Mesothelial cell of epicardium (in vitro differentiated cells): ENCODE measurements at places on chromosomes 2 and 18.

GRCh38 chr2:33696234-33696633 is 97.1 kb upstream of the FAM98A start:
- DNase-seq, result no peak

DNA sequence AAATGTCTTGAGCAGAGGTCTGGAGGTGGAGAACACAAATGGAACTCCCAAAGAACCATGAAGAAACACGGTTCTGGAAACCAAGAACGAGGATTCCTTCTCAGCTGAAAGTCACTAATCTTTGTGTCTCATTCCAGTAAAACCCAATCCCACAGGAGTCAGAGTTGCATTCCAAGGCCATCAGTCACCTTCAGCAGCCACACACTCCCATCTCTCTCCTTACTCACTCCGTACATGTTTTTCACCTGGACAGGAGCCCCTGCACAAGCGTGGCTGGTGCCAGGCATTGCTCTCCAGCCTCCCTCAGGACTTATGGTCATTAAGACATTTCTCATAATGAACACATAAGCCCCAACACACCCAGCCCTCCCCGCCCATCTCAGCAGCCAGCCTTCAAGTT is 175.4 kb upstream of the SIX2 start:
- DNase-seq, result no peak

DNA sequence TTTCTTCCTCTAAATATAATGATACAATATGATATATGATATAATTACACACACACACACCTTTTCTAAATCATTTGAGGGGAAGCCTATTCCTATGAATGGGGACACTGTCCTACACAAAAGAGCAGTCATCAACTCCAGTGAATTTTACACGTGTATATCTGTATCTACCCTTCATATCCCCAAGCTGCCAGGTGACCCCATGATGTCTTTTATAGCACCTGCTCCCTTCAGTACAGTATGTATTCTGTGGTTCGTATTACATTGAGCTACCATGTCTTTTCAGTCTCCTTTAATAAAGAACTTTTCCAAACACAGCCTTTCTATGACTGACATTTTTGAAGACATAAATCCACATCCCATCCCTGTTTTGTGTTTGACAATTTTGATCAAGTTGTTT is 19.0 kb downstream of the TBC1D8 start:
- no peak for DNase-seq

GRCh38 chr2:238055841-238056240 is 5.0 kb upstream of the SCLY start:
- no peak for DNase-seq

- DNase-seq, result no peak
Observed at GRCh38 chr2:177554365-177554764, 161.8 kb downstream of the AGPS start.

DNA sequence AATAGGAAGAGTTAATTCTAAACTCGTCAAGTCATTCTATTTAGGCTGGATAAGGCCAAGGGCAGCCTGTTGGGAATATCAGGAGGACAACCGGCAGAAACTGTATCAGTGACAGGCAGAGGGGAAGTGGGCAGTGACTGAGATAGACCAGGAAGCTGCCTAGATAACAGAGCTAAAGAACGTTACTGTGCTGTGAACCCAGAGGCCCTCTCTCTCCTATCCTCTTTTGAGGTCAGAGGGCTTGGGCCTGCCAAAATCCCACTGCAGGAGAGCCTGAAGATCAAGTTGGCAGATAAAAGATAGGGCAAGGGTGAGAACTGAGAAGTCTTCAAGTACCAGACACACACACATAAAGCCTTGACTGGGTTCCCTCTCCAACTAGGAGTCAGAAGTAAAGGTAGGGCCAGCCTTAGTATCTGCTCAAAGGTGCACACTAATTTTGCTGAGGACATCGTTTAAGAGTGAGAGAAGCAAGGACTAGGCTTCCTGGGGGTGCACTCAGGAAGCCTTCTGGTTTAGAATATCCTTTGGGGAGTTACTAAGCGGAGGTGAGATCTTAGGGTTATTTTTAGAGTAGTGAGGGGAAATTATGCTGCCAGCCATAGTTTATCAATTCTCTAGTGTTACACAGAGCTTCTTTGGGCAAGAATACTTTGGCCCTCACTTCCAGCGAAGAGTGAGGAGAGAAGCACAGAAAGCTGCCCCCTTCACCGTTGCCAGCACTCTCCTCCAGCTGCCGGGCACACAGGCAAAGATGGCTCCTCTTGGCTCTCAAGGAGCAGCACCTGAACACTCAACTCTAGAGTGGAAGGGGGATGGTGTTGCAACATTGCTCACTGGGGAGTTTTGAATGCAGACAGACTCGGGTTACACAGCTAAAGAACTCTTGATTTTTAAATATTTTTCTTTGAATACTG is 9.8 kb downstream of the CAVIN2 start:
- DNase-seq, result no peak

DNA sequence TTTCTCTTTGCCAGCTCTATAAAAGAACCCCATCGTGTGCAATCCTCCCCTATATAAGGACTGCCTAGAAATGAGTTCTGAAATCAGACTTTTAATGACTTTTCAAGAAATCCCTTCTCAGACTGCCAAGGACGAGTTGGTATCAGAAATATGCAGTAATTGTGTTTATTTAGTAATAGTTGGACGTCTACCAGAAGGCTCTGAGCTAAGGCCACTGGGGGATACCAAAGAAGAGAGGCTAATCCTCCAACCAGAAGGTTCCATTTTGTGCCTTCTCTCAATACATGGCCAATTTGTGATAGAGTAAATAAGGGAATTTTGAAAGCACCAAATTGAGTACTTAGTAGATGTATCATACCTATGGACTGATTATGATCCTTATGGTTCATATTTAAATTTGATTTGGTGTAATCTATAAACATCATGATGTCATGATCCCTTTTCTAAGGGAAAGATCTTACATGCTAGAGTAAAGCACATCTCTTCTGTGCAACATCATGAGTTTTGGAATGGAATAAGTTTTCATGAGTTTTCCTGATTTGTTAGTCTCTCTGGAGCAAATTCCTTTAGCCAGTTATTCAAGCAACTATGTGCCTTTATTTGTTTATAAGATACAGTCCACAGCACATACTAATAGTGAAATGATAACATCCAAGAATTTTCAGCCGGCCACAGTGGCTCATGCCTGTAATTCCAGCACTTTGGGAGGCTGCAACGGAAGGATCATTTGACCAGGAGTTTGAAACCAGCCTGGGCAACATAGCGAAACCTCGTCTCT is 82.2 kb upstream of the LTBP1 start:
- no peak for DNase-seq

DNA sequence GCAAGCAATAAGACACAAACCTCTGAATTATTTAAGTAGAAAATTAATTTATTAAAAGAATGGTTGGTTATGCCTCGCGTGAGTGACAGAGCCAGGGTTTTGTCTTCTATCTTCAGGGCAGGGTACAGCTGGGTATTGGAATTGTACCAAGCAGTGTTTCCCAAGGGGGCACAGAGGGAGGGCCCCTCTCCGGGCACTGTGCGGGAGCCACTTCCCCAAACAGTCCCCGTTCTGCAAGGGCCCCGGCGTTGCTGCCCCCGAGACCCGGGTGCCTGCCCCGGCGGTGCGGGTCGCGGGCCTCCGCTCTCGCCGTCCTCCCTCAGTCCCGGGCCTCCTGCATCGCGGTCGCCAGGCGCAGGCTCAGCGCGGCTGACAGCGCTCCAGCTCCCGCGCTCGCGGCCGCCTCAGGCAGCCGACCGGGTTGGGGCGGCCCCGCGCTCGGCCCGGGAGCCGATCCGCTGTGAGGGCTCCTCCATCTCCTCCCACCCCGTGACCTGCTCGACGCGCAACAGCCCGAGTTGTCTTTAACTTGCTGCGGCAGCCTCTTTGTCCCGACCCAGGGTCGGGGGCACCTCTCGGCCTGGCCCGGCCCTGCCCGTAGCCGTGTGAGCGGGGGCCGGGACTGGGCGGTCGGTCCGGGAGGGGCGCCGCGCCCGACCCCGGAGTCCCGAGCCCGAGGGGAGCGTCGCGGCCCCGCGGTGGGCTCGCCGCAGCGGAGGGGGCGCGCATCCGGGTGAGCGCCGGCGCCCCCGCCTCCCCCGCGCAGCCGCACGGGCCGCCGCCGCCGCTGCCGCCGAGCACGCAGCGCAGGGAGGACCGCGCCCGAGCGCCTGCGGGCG is 620 bp upstream of the GALNT1 start:
- DNase-seq, result peak; percentile 66

GRCh38 chr2:143852759-143853158 is 667.2 kb downstream of the ZEB2 start:
- DNase-seq, result no peak

DNA sequence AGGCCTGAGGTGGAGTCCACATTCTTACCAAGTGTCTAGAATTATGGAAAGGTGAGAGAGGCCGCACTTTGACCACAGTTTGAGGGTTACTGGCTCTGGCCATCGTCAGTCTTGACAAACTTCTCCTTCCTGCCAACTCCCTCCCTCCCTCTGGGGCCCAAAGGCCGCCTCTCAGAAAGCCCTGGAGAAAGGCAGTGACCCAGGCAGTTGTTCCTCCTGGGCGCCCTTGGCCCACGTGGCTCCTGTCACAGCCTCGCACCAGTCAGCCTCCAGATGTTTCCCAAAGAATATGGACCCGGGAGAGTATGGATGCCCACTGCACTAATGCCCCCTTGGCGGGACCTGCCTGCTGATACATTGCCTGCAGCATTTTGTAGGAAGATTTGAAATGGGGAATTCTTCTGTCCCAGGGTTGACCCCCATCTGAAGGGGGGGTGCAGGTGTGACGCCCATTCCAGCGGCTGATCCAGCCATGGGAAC is 61.7 kb downstream of the ASB1 start:
- DNase-seq, result no peak

DNA sequence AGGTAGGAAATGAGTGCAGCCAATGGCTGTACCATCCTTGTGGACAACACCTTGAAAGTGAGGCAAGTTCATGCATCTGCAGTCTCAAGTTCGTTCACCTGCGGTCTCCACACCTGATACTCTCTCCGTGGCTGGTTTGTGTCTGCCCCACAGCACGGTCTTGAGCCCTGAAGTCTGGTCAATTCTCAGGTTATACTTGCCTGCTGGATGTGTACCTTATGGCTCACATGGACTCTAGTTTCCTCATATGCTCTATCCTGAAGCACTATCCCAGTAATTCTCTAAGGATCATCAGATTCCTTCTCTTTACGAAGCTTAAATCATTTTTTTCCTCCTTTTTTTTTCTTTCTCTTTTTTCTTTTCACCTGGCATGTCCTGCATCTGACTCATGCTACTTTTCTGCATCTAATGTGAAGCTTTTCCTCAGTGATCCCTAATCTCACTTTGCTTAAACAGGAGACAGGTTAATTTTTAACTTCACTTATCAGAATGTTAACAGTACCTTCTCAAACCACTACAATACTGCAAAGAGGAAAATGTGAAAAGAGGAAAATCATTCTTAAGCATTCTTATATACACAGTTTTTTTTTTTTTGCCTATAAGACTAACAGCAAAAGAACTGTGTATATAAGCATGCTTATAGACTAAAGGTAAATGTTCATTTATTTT is 511.2 kb downstream of the SOX11 start:
- DNase-seq, result no peak

GRCh38 chr2:233588400-233588799 is 21.8 kb upstream of the USP40 start:
- no peak for DNase-seq

GRCh38 chr2:236942554-236942953 is 143.1 kb upstream of the COPS8 start:
- no peak for DNase-seq

- DNase-seq, result no peak
Observed at GRCh38 chr2:232512602-232513001, 7.6 kb upstream of the PRSS56 start.

DNA sequence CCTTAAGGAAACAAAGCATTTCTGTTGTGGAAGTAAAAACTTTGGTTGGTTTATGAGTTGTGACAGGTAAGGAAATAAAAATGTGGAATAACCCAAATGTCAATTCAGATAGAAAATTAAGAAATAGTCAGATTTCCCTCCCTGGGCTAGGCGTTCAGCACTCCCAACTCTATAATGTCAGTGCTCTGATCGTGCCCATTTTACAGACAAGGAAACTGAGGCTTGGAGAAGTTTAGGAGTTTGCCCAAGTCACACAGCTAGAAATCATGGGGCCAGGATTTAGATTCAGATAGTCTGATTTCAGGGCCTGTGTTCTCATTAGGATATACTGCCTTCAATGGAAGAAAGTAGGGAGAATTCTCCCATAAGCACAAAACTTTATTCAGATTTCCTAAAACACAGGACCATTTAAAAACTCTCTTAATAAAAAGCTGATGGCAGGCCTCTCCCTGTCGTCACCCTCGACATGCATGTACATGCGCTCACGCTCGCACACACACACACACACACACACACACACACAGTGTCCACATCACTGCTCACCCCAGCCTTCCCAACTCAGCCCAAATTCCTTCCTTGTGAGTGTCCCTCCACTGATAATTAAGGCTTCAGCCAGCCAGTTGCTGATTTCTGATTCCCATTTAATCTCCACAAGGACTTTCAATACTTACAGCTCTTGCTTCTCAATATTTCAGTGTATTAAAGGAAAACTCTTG is 49.1 kb upstream of the SLC14A2 start:
- DNase-seq, result no peak

- DNase-seq, result no peak
Observed at GRCh38 chr2:197054437-197054836, 127.9 kb upstream of the PGAP1 start.
